ENCODE measurements at places on chromosomes 5 and 9.

- DNase-seq: no peak
These were observed 78.6 kb downstream of the CFAP77 start for GRCh38 chr9:132488626-132489025.

GRCh38 chr9:86500667-86501435 lies 146.6 kb upstream of the TUT7 start:
- no peak for DNase-seq

DNA sequence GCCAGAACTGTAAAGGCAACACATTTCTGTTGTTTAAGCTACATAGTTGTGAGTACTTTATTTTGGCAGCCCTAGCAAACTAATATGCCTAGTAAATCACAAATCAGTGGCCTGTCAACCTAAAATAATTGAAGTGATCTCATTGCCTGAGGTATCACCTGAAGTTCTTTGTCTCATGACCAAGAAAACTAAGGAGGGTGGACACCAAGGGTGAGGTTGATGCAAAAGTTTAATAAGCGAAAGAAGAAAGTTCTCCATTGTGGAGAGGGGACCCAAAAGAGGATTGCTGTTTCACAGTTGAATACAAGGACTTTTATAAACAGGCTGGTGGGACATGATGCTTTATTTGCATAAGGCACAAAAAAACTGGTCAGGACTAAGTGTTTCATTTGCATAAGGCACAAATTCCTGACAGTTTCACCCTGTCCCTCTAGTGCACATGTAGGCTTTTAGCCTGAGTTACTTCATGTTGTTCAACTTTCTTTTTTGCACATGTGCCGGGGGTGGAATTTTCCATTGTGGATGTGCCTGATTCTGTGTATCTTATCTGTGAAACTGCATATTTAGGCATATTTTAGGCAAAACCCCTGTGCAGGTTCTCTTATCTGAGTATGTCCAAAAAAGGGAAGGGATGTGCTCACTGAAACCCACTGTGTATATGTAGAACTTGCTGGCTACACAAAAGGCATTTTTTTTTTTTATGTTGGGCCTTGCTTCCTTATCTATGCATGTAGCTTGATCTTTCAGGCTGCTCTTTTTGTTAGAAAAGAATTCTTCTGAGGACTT lies 108.6 kb upstream of the RAI14 start:
- DNase-seq: no peak

DNA sequence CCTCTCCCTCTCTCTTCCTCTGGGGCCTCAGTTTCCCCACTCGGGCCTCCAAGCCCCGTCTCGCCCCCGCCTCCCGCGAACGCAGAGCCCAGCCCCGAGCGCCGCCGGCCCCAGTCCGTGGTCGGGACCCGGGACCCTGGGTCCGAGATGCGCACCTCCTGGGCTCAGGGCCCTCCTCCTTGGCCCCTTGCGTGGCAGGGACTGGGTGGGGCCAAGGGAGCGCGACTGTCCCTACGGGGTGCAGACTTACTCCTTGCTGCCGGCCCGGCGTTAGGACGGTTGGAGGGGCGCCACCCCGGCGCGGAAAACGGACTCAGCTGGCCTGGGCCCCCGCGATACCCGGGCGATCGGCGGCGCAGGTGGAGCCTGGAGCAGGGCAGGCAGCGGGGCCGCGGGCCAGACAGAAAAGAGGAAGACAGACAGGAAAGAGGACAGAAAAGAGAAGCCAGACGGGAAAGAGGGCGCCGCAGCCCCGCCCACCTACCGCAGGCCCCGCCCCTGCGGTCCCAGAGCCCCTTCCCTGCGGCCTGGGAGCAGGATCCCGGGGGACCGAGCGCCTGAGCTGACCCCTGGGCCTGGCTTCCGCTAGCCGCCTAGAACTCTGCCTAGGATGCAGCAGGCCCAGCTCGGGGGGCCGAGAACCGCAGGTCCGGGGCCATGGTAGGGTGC lies at the start of gene GBGT1:
TSS of gene GBGT1 (minus strand) at position 411 of the 669 bp plus-strand sequence. CDS start 1,502 bp downstream, outside the sequence.
- DNase-seq: peak; percentile 76

GRCh38 chr9:128143525-128144238 lies 5.6 kb upstream of the LCN2 start:
- no peak for DNase-seq

DNA sequence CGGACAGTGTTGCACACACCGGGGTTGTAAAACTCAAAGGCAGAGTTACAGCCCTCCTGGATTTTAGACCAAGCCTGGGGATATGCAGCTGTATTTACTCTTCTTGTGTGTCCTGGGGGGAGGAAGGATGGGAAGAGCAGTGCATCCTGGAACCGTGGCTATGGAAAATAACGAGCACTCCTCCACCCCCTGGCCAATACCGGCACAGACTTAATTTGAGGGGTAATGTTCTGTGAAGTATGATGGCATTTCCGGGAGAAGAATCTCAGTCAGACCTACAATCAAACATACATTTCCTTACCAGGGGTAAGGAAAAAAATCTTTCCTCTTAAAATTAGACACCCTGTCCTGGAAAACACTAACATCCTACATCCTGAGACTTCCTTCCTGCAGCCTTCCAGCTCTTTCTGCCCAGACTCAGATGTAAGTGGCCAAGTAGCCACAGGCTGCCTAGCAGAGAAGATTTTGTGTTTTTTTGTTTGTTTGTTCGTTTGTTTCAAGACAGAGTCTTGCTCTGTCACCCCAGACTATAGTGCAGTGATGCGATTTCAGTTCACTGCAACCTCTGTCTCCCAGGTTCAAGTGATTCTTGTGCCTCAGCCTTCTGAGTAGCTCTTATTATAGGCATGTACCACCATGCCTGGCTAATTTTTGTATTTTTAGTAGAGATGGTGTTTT lies 11.0 kb upstream of the ERMP1 start:
- no peak for DNase-seq

DNA sequence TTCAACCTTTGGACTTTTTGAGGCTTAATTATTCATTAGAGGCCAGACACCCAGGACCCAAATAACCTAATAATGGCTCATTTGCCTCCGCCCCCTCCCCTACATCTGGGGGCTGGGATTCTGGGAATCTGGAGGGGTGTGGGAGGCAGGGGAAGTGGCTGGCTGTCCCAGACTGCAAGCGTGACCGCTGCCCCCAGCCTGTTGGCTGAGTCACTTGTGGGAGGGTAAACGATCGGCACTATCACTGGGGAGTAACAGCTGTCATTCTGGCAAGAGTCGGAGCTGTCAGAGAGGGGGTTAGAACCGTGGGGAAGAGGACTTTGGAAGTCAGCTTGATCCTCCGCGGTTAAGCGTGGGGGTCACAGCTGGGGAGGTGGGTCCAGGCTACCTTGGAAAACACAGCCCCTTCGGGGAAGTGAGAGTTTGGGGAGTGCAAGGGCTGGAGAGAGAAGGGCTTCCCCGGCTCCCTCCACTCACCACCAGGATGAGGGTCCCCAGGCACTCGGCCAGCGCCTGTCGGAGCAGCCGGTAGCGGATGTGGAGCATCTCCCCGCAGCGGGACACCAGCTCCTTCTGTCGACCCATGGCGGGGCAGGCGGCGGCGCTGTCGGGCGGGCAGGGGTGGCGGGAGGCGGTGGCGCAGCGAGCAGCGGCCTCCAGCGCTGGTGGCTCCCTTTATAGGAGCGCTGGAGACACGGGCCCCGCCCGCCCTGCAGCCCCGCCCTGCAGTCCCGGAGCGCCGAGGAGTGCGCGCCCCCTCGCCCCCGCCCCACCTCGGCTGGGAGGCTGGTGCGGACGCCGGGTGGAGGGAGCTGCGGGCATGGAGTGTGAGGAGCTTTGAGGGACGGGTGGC lies at the start of gene AQP3:
TSS of gene AQP3 (minus strand) at position 648 of the 853 bp plus-strand sequence. CDS start at position 585, 63 bp downstream.
- DNase-seq: peak; percentile 81

DNA sequence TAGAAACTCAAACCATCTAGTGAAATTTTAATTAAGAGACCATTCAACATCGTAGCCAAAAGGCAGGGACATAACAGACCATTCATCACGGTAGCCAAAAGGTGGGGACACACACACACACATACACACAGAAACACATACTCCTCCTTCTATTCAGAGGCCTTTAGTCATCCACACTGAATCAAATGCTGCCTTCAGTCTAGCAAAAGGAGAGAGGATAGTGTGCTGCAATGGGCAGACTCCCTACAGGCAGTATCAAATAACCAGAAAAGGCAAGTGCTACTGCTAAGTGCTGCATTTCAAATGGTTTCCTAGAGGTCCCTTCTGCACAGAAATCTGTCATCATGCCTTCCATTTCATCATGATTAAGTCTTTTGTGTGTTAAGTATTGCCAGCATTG lies 303.9 kb downstream of the TRIM32 start:
- DNase-seq: no peak

- DNase-seq: no peak
These were observed 55.9 kb upstream of the PHF2 start for GRCh38 chr9:93520523-93520922.

- no peak for DNase-seq
These were observed 439.6 kb downstream of the CSNK1G3 start for GRCh38 chr5:123951582-123951977.

DNA sequence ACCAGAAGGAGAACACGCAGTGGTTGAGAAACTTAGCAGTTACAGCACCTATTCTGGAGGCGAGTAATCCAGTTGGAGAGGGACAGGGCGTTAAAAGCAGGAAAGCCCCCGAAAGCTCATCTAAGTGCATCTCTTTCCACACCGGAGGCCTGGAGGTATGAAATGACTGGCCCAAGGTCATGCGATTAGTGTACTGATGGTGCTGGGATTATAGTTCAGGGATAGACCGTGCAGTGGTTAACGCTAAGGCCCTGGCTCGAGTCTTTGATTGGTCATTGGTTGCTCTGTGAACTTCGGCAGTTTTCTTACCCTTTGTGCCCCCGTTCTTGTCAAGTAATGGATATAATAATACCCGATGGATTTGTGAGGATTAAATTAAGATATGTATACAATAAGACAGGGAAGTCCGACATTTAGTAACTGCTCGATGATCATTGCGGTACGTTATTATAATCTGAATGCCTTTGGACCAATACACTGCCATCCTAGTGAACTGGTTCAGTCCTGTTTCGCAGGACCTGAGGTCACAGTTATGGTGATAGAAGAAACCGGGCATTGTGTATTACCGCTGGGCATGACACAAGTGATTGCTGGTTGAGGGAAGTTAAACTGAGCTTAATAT lies 960 bp downstream of the CANX start:
- DNase-seq: no peak

DNA sequence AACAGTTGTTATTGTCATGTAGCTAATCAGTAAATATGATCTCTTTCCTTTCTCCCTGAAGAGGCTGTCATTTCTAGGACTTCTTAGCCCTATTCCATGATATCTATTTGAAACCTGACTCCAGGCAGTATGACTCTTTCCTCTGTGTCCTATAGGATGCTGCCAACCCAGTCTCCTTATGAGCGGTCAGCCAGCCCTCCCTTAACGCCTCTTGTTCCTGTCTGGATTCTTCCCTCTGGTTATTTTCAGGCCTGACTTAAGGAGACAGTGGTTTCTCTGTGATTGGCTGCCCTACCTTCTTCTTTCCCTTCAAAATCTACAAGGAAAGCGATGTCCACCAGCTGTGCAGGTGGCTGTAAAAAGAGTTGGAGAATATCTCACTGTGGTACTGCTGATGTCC lies 19.4 kb upstream of the C5orf63 start:
- no peak for DNase-seq

GRCh38 chr5:33049298-33049697 lies 338.2 kb downstream of the NPR3 start:
- no peak for DNase-seq

DNA sequence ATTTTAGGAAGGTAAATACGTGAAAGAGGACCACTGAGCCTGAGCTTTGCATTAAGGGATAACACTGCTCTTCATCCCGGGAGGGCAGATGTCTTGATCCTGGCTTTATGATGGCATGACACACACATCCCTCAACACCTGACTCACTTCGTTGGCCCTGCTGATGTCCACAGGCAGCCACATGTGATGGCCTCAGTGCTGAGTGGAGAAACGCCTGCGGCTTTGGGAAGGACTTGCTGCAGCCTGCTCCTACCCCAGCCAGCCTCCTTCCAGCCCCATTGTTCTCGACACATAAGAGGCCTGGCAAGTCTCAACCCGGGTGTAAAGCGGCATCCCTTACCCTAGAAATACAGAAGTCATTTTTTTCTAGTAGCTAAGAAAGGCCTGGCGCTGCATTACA lies 169.0 kb downstream of the SYK start:
- no peak for DNase-seq

DNA sequence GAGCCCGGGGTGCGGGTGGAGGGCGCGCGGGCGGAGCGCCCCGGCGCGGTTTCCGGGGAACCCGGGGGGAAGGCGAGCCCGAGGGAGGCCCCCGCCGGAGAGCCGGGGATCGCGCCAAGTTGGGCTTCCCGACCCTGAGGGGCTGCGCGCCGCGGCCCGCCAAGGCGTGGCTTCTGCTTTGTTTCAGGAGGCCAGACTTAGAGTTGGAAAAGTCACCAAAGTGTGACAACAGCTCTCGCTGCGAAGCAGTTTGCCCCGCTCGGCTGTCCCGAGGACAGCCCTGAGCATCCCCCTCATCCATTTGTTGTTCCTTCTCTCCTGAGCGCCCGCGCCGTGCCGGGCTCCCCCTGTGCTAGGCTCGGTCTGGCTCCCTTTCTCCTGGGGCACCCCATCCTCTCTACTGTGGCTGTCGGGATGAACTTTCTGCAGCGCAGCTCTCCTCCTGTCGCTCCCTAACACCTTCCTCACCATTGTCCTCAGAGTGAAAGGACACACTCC lies 410 bp downstream of the GLIPR2 start:
- DNase-seq: no peak

- DNase-seq: no peak
These were observed 18.4 kb upstream of the RFK start for GRCh38 chr9:76412638-76413037.

DNA sequence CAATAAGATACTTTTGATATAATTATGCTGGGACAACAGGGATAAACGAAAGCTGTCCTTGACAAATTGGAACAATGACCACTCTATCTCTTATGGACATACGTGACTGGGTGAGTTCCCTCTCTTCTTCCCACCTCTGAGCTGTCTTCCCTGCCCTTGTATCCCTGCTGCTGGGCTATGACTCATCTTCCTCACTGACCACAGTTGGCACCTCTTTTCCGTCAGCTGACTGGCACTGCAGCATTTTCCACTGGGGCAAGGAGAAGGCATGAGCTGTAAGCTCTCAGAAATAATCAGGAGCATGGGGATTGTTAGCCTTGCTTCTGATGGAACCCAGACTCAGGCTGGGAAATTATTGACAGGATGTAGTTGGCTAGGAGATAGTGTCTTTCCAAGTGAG lies 48.7 kb downstream of the PCSK1 start:
- no peak for DNase-seq

- no peak for DNase-seq
These were observed 24.4 kb downstream of the SMIM15 start for GRCh38 chr5:61137835-61138234.

DNA sequence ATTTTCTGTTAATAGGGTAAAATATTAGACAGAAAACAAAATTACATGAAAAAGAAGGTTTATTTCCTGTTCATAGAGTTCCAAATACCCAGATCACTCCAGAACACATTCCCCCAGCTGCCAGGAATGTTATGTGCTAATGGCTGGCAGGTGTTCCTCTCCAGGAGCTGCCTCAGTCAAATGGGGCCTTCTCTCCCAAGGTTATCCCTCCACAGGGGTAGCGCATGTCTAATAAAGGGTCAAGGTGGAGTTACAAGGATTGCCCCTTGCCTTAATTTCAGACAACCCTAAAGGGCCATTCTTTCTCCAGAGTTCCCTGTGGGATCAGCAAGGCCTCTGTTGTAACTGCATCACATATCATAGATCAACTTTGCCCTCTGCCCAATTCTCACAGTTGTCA lies 148.6 kb upstream of the PLPPR1 start:
- no peak for DNase-seq
